Endothelial cell (in vitro differentiated cells): ENCODE measurements at places on chromosomes 6 and 20. TPM values are rescaled to one million over a fixed set of nuclear protein-coding genes. Genes with fewer than 3 reads are reported as not detected.

The RAB5IF gene
- 112 TPM for total RNA-seq

DNA sequence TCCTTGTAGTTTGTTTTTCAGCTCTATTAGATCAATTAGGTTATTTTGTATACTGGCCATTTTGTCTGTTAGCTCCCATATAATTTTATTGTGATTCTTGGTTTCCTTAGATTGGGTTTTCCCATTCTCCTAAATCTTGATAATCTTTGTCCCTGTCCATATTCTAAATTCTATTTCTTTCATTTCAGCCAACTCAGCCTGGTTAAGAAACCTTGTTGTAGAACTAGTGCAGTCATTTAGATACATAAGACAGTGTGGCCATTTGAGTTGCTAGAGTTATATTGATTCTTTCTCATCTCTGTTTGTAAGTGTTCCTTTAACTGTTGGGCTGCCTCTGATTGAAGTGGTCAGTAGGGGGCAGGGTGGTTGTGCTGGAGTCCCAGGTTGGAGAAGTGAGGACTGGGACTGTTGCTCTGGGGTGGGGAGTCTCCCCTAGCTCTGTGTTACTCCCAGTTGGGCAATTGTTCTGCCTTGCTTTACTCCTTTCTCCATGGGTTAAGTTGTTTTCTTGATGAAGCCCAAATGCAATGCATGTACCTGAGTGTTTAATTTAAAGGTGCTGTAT, 98.8 kb upstream of the NRN1 start:
- H3K4me3 ChIP-seq, result no peak overlapping the region
- H3K27ac ChIP-seq, result no peak overlapping the region
- no peaks in the 10 kb centered on the region for H3K4me1 ChIP-seq
- H3K36me3 ChIP-seq, result no peaks in the 10 kb centered on the region

DNA sequence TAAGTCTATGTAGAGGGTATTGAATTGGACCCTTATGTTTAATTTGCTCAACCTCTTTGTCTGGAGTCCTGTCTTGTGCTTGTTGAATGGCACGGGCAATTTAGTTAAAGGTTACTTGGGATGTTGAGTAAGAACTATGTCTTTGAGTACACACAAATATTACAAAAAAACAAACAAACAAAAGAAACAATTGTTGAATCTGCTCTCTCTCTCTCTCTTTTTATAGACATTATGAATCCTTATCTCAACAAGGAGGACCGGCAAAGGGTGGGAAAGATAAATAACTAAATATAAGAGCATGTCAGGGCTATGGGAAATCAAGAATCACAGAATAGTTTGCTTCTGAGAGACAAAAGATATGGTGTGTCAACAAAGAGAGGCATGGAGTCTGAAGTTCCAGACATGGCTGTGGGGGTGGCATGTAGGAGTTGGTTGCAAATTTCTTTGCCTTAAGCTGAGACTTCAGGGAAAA, 608.6 kb downstream of the UTRN start:
- H3K4me1 ChIP-seq, result no peaks in the 10 kb centered on the region
- H3K27me3 ChIP-seq, result no peaks in the 10 kb centered on the region
- H3K36me3 ChIP-seq, result no peaks in the 10 kb centered on the region
- H3K27ac ChIP-seq, result no peak overlapping the region

- no peak overlapping the region for H3K4me3 ChIP-seq
- H3K4me1 ChIP-seq, result peaks cover 9% of the 10 kb centered on the region
- H3K36me3 ChIP-seq, result no peaks in the 10 kb centered on the region
- H3K27ac ChIP-seq, result no peak overlapping the region
Observed at GRCh38 chr6:45382391-45382790, 4.7 kb upstream of the SUPT3H start.

GRCh38 chr6:142500250-142500786, 198.5 kb downstream of the ADGRG6 start:
- no peaks in the 10 kb centered on the region for H3K4me1 ChIP-seq
- no peaks in the 10 kb centered on the region for H3K36me3 ChIP-seq
- H3K4me3 ChIP-seq, result no peak overlapping the region

DNA sequence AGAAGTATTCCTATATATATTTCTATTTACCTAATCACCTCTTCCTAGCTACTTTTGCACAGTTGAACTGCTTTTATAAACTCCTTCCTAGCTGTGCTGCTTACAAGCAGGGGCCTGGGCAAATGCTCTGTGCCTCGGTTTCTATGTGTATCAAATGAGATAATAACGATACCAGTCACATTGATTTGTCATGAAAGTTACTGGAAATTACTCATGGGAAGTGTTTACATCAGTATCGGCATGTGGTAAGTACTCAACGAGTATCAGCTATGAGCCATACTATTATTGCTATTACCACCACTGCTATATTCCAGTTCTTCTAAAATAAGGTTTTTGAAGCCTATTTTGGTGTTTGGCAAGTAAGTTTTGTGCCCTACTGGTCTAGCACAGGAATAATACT, 4.9 kb downstream of the LAMA4 start:
- no peaks in the 10 kb centered on the region for H3K27me3 ChIP-seq
- no peak overlapping the region for H3K4me3 ChIP-seq
- peaks cover 2% of the 10 kb centered on the region for H3K36me3 ChIP-seq
- no peak overlapping the region for H3K27ac ChIP-seq
- peaks cover 25% of the 10 kb centered on the region for H3K4me1 ChIP-seq
- no peak for DNase-seq

DNA sequence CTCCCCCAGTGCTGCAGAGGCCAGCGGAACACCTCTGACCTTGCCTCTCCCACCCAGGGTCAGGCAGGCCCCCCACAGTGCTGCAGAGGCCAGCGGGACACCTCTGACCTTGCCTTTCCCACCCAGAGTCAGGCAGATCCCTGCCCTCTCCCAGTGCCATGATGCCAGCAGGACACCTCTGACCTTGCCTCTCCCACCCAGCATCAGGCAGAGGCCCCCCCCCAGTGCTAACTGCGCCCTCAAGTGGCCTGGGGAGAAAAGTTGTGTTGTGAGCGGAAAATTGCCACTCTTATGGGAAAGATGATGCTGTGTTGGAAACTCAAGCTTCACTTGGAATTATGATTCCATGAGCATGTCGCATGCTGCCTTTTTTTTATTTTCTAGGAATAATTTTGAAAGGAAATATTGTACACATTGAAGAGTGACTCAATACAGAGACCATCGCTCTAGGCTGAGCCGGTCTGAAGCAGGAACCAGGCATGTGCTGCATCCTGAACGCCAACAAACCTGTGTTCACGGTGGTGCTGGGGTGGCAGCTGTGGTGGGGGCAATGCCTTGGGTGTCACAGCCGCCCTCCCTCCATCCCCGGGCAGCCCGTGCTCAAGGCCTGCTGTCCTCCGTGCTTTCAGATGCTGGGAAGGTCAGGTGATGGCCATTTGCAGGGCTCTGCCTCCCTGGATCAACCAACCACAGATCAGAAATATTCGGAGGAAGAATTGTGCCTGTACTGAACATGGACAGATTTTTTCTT, 98.6 kb downstream of the CDH4 start:
- peaks cover 8% of the 10 kb centered on the region for H3K27me3 ChIP-seq
- H3K4me3 ChIP-seq, result no peak overlapping the region

- no peak overlapping the region for H3K27ac ChIP-seq
- H3K36me3 ChIP-seq, result peaks cover 8% of the 10 kb centered on the region
- H3K4me1 ChIP-seq, result peaks cover 6% of the 10 kb centered on the region
- H3K27me3 ChIP-seq, result peaks cover 1% of the 10 kb centered on the region
- H3K4me3 ChIP-seq, result no peak overlapping the region
Observed at GRCh38 chr6:165556116-165556843, 106.8 kb downstream of the PDE10A start.
